Stimulated activated CD4-positive, alpha-beta T cell treated with anti-CD3 and anti-CD28 coated beads, Interleukin-4, amount 100 ng/mL, for 4 hours (primary cell): ENCODE measurements at places on chromosomes 7 and 10.

DNA sequence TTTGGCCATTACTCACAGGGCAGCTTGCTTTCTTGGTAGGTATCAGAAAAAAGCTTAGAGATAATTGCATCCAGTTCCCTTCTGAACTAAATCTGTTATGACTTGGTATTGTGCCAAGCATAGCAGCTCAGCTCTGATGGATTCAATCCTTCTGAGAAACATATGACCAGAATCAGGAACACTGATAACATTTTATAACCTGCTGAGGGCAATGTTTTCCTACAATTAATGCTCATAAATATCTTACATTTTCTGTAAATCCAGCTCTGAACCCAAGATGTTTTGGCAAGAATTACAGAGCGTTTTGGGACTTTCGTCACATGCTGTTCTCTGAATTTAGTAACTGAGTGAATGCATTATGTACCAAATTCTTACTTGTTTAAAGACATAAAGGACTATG, 167.8 kb downstream of the KIF20B start:
- DNase-seq: no peak

- no peak for DNase-seq
Observed at GRCh38 chr10:21092683-21093524, 195.8 kb upstream of the NEBL start.

GRCh38 chr10:97291357-97292096, 910 bp downstream of the ARHGAP19 start:
- DNase-seq: no peak

GRCh38 chr7:79837915-79838314, 296.7 kb upstream of the GNAI1 start:
- DNase-seq: no peak

DNA sequence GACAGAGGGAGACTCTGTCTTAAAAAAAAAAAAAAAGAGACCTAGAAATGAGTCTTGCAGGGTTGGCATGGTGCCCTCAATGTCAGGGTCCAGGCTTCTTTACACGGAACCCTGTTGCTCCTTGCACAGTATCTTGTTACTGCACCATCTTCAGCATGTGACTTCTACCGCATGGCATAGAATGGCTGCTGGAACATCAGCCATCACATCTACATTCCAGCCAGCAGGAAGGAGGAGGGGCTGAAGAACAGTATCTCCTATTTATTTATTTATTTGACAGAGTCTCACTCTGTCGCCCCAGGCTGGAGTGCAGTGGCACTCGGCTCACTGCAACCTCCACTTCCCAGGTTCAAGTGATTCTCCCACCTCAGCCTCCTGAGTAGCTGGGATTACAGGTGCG, 3.7 kb upstream of the ACHE start:
- no peak for DNase-seq

DNA sequence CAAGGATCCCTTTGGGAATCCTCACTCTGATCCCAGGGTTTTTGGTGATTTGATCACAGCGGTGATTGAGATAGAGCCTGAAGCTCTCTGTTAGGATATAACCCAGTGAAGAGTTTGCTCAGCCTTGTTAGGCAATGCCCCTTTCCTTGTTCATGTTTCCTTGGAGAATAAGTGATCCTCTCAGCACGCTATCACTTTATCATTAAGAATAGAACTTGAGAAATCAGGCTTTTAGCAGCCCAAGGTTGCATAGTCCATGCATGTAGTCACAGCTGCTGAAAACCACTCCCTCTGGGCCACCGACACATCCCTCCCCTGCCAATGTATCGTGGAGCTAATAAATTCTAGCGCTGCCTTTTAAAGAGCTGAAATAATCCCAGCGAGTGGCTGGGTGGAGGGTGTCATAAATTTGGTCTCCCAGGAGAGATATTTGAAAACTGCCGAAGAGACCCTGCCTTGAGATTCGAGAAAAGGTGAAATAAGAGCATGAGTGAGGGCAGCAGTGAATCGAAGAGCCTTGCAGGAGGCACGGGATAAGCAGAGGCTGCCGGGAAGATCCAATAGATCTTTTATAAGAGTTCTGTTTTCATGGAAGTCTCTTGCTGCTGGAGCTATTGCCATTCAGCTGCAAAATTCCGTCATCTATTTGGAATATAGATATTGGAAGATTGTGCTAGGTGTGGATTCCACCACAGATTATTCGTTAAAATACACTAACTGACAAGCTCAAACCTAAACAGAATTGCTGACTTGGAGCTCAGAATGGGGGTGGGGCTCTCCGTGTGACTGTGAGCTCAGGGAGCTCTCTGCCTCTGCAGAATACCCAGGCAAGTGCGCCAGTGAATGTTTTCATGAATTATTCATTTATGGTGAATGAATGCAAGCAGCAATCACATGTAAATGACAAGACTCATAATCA, 249.8 kb downstream of the TRIL start:
- no peak for DNase-seq

GRCh38 chr10:34058845-34059614, 724.6 kb upstream of the NRP1 start:
- no peak for DNase-seq

- no peak for DNase-seq
Observed at GRCh38 chr10:103849880-103850571, 5.3 kb downstream of the SH3PXD2A start.

DNA sequence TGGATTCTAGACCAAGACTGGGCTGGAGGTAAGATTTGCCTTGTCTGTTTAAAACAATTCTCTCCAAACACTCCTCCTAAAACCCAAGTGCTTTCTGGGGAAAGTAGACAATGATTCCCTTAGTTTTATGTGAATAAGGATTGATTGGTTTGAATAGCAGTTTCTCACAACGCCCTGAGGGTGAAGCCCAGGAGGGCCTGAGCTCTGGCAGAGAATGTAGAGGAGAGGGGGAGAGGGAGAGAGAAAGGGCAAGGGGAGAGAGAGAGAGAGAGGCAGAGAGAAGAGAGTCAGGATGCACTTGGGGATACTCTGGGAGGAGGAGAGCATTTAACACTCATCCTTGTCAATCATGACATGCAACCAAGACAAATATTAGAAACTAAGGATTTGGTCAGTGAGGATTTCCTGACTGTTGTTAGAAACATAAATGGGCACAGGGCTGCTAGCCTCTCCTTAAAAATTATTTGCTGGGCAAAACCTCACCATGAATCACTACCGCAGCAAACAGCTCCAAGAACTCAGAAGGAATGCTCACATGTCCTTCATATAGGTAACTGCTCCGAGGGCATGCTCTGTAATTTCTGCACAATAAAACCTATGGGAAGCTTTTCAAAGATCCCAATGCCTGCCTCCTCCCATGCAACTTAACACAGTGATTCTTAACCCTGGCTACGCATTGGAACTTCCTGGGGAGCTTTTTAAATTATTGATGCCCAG, 55.2 kb upstream of the RAPGEF5 start:
- no peak for DNase-seq

DNA sequence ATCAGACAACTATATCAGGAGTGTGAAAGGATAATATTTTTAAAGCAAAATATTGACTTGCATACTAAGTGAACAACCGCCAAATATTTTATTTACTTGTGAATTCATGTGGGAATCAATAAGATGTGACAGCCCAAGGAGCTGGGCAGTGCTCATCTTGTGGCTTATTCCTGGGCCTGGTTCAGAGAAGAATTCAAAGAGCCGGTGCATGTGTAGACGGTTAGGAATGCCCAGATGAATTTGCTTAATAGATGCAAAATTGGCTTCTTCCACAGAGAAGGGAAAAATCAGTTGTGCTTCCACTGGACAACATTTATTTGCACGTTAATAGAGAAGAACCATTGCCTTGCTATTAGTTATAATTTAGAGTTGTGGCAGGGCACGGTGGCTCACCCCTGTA, 4.4 kb downstream of the MYL7 start:
- DNase-seq: no peak

DNA sequence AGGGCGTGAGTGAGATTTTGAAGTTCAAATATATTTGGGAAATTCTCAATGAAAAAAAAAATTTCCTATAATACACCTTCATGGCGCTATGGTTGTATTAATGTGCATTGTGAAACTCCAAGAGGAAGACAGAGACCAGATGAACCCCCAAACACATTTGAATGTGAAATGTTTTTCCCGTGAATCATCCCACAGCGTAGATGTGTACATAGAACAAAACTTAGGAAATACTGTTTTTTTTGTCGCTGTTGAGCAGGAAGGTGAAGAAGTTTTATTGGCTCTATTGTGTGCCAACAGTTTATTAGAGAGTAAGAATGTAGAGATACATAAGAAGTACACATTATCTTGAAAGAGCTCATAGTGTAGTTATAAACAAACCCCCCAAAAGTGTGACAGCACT, 134.0 kb downstream of the KCND2 start:
- DNase-seq: no peak

GRCh38 chr10:132705173-132705572, 80.8 kb downstream of the NKX6-2 start:
- no peak for DNase-seq

DNA sequence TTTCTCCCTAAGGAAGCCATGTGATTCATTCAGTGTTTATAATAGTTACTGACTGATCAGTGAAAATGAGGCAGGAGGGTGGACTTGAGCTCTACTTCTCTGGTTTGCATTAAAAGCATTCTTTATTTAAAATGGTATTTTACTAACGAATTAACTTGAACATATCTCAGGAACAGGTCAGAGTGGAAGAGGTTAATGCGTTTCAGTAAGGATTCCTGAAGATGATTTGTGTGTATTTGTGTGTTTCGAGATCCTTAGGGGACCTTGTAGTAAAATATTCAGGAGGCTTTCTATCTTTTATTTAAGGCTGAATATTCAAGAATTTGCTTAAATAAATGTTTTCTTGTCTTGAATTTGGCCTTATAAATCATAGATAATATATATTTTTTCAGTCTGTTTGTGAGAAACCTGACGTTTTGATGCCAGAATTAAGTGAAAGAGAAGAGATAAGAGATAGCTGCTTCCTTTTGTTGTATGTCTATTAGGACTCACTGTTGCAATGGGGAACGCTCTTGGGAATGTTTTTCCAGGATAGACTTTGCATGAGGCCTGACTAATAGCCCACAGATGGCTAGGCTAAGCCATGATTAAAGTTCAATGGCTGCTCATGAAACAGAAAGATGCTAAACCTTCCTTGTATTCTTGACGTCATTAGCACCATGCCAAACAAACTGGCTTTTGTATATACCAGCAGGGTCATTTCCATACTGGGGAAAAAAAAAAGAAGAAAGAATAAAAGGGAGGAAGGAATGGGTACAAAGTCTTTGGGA, 93.8 kb upstream of the MTPN start:
- DNase-seq: no peak

GRCh38 chr7:128705891-128706333, 33.2 kb upstream of the CALU start:
- no peak for DNase-seq
